ENCODE measurements at places on chromosomes 2 and 18.

- no peak for DNase-seq
Measured at GRCh38 chr2:102932501-102932900, 170.7 kb downstream of the TMEM182 start.

- DNase-seq: no peak
Measured at GRCh38 chr2:37851828-37852584, 73.1 kb upstream of the RMDN2 start.

- no peak for DNase-seq
Measured at GRCh38 chr18:67954594-67954993, 438.1 kb upstream of the DSEL start.

DNA sequence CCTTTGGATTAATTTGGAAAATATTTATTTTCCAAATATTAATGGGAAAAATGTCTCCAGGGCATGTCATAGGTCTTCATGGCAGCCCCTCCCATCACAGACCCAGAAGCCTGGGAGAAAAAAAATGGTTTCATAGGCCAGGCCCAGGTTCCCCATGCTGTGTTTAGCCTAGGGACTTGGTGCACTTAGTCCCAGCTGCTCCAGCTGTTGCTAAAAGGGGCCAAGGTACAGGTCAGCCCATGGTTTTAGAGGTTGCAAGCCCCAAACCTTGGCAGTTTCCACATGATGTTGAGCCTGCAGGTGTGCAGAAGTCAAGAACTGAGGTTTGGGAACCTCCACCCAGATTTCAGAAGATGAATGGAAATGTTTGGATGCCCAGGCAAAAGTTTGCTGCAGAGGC, 309.6 kb downstream of the SOCS6 start:
- DNase-seq: no peak

- DNase-seq: no peak
Measured at GRCh38 chr18:79815657-79816056, 17.9 kb downstream of the KCNG2 start.
